Adipocyte (in vitro differentiated cells): ENCODE measurements at places on chromosomes 2 and 18.

DNA sequence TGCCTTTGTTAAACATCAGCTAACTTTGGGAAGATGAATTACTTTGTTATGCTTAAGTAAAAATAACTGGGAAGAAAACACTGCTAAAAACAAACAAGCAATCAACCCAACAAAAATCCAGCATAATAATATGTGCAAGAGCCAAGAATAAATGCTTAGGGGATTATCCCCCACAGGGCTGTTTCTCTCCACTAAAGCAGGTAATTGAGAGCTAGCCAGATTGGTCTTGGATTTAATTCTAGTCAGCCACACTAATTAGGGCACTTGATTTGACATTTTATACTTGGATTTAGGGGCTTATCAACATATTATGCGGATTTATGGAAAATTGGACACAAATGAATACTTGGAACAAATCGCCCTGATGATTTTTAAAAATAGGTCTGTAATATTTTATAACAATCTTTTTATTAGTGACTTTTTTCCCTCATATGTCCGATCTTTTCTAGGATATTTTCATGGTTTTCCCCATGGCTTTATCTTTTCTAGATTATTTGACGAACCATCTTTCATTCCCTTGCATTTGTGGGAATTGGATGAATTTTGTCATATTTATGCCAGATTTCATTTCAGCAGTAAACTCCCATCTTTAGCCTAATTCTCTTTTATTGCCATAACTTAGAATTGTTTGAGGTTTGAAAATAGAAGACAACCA, 199.1 kb upstream of the NXPH2 start:
- DNase-seq: no peak

DNA sequence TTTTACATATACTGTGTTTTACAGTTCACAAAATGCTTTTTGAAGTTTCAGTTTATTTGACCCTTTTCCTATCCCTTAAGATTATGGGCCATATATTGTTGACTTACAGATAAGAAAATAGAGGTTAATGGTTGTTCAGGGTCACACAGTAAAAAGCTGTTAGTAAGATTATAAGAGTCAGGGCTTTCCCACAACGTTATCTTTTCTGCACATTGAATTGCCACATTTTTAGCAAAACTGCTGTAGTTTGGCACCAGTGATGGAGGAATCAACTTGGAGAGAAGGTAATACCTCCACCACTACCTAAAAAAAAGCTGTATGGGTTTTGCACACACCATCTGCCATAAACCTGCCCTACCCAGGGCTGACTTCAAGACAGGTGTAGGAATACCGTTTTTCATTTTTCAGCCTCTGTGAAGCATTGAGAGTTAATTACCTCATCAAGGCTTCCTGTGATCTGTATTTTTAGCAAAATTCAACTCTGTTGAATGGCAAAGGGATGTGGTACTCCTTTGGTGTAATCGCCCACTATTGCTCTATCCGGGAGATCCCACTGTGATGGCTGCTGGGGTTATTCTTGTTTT, 5.0 kb downstream of the SOWAHC start:
- no peak for DNase-seq

GRCh38 chr18:58514773-58515172, 114.1 kb downstream of the ALPK2 start:
- no peak for DNase-seq

- DNase-seq: no peak
These were observed 345.5 kb downstream of the SETBP1 start for GRCh38 chr18:45026162-45026561.

GRCh38 chr2:102345329-102345920, 10.2 kb upstream of the IL18R1 start:
- no peak for DNase-seq

GRCh38 chr2:105734762-105735538, 9.8 kb upstream of the NCK2 start:
- peak; percentile 12 for DNase-seq

DNA sequence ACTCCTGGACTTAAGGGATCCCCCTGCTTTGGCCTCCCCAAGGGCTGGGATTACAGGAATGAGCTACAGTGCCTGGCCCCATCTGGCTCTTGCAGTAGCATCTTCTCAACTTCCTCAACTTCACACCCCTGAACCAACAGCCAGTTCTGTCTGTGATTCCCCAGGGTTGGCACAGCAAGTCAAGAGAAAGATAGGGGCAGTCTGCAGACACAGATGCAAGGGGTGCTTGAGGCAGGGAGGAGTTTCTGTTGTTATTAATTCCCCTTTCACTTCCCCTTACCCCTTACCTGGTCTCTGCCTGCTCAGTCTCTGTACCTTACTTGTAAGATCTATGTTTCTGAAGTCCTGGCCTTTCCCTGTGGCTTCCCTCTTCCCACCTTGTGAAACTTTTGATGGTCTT, 54.1 kb upstream of the MEX3C start:
- no peak for DNase-seq

- no peak for DNase-seq
These were observed 117.8 kb downstream of the WDSUB1 start for GRCh38 chr2:159168707-159169106.

- DNase-seq: no peak
These were observed 55.3 kb downstream of the KCTD1 start for GRCh38 chr18:26493021-26493420.

- DNase-seq: no peak
These were observed 24.9 kb upstream of the GALNT3 start for GRCh38 chr2:165818920-165819319.

DNA sequence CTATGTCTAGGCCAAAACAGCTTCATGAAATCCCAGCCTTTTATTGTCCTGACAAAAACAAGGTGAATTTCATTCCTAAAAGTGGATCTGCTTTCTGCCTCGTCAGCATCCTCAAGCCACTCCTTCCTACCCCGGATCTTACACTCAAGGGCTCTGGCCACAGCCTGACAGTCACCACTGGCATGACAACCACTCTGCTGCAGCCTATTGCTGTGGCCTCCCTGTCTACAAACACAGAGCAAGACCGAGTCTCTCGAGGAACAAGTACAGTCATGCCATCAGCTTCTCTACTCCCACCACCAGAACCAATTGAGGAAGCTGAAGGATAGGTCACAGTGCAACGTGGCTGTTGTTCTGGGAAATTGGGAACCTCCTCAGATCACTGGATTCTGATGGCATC, 106.1 kb downstream of the ICA1L start:
- DNase-seq: no peak

GRCh38 chr2:10335046-10335840, 32.5 kb downstream of the HPCAL1 start:
- no peak for DNase-seq

- no peak for DNase-seq
These were observed 951.3 kb upstream of the ACVR2A start for GRCh38 chr2:146893500-146894041.

DNA sequence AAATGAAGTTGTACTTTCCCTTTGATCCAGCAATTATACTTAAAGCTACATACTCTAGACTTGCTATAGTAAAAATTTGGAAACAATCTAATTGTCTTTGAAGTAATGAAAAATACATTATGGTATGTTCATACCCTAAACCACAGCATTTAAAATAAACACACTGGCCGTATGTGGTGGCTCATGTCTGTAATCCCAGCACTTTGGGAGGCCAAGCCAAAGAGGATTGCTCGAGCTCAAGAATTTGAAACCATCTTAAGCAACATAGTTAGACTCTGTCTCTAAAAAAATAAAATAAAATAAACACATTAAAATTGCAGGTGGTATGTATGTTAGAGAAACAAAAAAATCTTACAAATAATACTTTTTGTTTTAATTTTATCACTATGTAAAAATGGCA, 208.1 kb upstream of the KLHL14 start:
- peak; percentile 66 for DNase-seq

GRCh38 chr2:235005023-235005422, 53.2 kb downstream of the SH3BP4 start:
- no peak for DNase-seq

- no peak for DNase-seq
These were observed 183.0 kb downstream of the AFF3 start for GRCh38 chr2:99959261-99960014.

DNA sequence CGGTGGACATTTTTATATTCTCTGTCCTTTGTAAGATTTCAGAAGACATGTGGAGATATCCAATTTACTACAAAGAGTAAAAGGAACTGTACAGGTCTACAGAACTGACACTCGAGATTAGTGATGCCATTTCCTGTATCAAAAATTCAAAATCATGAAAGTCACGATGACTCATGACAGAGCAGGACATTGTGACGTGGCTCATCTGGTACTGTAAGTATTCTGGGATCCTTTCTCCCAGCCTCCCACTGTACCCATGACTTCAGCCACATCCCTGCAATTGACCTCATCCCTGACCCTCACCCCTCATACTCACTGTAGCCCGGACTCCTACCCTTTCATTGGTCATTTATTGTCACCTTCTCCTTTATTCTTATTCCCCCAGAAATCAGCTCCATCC, 736.5 kb downstream of the EPHA4 start:
- DNase-seq: peak; percentile 6

DNA sequence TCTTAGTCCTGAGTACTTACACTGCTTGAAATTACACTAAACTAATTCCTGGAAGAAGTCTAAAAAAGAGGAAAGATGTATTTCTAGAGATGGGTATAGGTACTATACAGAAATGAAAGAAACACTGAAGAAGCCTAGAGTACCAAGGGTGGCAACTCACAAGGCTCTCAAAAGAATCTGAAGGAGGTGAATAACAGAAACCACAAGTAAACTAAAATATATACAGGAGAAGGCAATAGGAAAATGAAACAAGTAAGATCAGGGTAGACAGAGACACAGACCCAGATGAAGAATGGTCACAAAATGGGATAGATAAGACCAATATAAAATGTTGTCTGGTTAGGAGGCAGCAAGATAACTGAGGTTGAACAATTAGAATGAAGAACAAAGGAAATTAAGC, 59.9 kb downstream of the USP37 start:
- DNase-seq: no peak

GRCh38 chr18:13455960-13456481, 237.5 kb downstream of the LDLRAD4 start:
- DNase-seq: no peak

DNA sequence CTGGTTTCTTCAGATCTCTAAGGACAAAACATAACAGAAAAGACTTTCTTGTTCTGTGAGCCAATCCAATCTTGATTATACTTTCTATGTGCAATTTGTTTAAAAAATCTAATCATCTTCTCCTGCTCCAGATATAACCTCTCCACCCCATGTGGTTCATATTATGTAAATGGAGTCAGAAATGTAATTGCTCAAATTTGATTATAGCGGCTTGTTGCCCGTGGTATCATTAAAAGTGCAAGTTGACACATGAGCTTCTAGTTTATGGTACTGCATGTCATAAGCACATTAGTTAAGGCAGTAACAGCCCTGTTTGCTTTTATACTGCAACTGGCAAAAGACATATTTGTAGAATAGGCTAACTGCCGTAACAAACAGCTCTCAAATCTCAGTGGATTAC, 715.1 kb upstream of the CDH7 start:
- no peak for DNase-seq

- DNase-seq: peak; percentile 47
These were observed 132.3 kb upstream of the DLX2 start for GRCh38 chr2:172234716-172235691.

GRCh38 chr2:156306821-156307220, 25.7 kb downstream of the NR4A2 start:
- DNase-seq: no peak

DNA sequence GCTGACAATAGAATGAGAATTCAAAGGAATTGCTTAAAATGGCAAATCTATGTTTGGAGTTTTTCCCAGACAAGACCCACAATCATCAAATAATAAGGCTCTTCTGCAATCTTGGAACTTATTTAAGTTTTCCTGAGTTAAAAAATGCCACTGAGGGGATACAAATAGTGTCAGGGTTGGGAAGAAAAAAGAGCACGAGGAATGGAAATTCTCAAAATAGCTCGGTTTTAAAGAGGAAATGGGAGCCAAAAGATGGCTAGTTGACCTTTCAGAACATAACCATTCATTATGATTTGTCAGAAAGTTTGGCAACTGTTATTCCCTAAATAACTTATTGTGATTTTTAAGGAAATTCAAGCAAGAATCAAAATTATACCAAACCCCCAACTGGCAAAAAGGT, 127.7 kb downstream of the RAPGEF4 start:
- no peak for DNase-seq

DNA sequence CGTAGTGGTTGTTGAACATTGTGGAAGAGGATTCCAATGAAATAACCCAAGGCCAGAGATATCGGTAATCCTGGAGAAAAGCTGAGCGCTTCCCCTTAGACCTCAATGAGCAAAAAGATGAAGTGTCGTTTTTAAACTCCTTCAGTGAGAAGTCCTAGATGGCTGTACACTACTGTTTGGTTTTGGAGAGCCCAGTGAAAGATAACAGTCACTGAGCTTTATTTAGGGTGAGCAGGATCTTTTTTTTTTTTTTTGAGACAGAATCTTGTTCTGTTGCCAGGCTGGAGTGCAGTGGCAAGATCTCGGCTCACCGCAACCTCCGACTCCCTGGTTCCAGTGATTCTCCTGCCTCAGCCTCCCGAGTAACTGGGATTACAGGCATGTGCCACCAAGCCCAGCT, 24.2 kb downstream of the LRRC30 start:
- DNase-seq: no peak

DNA sequence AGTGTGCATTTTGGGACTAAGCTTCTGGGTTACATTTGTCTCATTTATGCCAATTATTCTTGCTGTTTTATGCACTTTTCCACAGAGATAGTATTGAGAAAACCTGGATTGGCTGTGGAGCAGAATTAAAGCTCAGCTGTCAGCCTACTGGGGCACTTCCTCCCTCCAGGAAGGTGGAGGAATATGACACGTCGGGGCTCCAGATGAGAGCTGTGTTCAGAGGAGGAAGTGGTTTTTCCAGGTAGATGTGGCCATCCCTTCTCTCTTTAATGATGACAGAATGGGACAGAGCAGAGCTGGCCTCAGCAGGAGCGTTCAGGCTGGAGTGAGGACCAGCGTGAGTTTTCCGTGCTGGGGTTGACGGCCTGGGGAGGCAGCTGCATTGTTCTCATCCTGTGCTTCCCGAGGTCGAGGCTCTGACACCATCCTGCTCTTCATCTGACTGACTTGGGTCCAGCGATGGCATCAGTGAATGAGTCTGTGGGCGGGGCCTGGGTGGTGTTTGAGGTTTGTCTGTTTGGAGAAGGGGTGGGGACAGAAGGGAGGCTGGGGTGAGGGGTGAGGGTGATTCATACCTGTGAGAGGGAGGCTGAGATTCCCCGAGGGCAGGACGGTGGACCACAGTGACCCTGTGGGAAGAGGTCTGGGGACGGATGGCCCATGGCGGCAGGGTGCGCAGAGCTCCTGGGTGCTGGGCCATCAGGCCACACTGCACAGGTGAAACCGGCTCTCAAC, 207.0 kb downstream of the LDLRAD4 start:
- no peak for DNase-seq

DNA sequence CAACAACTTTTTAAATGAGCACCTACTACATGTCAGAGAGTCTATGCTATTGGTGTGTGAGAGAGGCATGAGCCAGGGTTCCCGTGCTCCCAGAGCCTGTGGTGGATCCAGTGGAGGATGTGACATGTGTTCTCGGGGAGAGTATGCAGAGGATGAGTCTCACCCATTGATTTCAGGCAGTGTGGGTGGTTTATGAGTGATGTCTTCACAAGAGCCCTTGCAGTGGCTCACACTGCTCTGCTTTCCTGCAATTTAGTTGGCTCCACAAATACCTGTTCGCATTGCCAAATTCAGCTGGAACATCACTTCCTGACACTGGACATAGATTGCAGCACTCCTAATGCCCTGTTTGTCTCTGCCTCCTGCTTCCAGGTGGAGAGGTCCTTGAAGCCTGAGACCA, 243.6 kb upstream of the CXCR4 start:
- DNase-seq: no peak
